CD4-positive, alpha-beta T cell treated with Interleukin-10 for 1 hour (primary cell): ENCODE measurements at places on chromosomes 3 and 15.

GRCh38 chr3:115975796-115976195 lies 352.5 kb downstream of the GAP43 start:
- DNase-seq: no peak

DNA sequence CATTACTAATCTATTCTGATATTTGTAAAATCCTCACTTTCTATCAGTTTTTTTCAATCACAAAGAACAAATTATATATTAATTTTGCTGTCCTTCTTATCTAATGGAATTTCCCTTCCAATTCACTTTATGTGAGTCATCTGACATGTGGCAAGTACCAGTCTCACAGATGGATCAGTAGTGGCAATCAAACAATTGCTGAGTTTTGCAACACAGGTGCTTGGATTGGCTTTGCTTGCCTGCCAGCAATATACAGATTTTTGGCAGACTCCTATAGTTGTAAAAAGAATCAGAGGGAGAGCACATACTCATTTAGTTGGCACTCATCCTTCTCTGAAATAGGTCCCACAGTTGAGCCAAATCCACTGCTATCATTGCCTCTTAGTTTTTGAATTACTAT lies 83.7 kb downstream of the BCHE start:
- no peak for DNase-seq

DNA sequence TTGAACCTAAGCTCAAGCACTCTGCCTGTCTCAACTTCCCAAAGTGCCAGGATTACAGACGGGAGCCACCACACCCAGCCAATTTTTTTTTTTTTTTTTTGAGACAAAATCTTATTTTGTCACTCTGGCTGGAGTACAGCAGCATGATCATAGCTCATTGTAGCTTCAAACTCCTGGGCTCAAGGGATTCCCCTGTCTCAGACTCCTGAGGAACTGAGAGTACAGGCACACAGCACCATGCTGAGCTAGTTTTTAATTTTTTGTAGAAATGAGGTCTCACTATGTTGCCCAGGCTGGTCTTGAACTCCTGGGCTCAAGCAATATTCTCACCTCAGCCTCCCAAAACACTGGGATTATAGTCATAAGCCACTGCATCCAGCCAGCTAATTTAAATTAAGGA lies 36.8 kb upstream of the SUCLG2 start:
- no peak for DNase-seq

- DNase-seq: no peak
Measured at GRCh38 chr3:79367066-79367465, 400.7 kb downstream of the ROBO1 start.

- DNase-seq: no peak
Measured at GRCh38 chr15:24943361-24943760, 11.4 kb upstream of the SNRPN start.

DNA sequence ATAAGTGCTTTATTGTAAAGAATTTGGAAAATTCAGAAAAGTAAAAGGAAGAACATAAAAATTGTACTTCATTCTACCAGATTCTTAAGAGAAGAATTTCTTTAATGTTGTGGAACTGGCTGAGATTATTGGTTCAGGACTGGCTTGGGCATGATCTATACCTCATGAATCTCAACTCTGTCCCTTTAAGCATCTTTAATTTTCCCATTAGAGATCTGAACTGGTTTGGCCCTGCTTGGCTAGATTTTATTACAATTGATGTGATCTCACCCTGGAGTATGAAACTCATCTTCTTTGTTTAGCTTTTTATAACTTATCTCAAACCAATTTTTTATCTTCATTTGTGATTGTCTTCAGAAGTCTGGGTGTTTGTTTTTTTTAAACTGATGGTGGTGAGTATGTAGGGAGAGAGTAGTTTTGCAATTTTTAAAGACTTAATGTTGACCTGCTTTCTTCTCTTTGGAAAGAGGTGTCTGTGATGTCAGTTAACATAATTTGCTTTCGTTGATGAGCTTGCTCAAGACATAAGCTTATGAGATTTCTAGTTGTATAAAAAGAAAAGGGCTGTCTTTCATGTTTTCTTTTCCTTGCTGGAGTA lies 61.9 kb downstream of the ZNF609 start:
- no peak for DNase-seq

- DNase-seq: no peak
Measured at GRCh38 chr3:75126556-75126955, 512.1 kb upstream of the CNTN3 start.

DNA sequence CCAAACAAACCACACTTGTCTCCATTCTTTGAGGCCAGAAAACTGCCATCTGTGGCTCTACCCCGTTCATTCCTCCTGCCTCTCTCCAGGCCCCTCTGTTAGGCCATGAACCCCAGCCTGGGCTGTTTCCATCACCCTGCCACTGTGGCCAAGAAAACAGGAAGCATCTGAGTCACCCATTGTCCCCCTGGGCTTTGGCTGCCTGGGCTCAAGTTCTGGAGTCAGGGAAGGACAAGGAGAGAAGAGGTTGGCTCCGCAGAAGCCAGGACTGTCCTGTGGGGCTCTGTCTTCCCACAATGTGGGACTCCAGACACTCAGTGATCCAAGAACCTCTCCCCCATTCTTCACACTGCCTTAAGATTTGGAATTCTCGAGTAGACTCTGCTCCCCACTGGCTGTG lies 14.8 kb upstream of the LCTL start:
- DNase-seq: no peak

DNA sequence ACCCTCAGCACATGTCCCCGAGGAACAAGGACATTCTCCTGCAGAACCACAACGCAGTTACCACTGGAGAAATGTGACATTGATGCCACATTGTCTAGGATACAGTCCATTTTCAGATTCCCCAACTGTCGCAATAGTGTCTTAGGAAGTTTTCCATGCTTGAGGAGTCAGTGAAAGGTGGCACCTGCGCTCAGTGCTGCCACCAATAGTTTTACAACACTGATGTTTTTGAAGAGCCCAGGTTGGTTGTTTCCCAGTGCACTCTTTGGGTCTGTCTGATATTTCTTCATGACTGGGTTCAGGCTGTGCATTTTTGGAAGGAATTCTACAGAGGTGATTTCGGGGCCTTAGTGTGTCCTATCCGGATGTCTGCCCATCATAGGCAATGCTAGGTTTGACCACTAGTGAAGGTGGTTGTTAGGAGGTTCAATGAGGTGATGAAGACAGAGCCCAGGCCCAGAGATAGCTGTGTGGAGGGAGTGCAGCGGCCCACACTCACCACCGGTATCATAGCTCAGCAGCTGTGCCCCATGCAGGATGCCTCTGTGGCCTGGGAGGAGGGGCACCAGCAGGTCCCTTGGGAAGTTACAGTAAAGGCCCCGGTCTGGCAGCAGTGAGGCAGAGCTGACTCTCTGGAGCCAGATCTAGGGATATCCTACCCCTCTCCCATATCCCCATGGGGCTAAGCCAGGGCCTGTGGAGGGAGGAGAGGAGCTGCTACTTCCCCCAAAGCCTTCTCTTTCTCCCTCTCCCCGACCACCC lies 96.6 kb downstream of the DNAJB8 start:
- DNase-seq: no peak
